ENCODE measurements at places on chromosomes 5 and 9.

DNA sequence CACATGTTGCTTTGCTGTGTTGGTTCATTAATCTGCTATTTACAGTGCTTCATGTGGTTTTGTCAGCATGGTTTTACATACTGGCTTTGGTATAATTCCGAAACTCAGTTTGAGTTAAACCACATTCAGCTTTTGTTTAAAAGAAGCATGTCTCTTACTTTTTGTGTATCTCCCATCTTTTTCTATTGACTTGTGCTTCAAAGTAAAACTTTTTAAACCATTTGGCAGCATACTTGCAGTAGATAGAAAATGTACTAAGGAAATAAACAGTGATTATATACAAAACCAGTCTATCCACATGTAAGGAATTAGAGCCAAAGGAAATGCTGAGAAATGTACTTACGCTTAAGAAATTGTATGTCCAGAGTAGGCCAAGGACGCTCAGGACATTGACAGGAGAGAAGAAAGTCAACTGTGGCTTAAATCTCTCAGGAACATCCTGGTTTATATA, 286.9 kb downstream of the ARHGEF28 start:
- DNase-seq: no peak

DNA sequence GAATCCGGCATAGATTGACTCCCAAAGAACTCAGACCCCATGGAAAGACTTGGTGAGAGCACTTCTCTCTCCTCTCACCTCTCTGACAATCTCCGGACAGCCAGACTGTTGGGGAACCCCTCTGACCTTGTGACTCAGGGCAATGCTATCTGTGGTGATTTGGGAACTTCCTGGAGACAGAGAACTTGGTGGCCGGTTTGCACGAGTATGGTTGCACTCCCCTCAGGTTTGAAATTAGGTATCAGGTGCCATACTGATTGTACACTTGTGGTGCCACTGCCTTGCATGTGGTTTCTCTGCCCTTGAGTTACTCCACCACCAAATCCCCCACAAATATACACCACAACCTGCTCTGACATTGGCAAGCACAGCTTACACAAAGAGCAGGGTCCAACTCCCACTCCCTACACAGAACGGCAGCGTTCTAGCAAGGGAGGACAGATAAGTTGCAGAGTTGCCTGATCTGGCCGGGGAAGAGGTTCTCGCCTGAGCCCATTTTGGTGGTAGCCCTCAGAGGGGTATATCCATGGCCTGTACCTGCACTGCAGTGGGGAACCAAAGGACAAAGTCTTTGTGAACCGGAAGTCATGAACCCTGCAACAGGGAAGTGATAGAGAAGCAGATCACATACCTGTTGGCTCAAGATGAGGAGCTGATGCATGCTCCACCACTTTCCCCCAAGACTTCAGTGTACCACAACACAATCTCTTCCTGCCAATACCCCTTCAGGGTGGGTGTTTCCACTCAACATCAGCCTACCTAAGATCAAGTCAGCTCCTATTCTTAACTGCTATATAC, 255.1 kb downstream of the MCTP1 start:
- DNase-seq: no peak

- no peak for DNase-seq
These were observed 78.3 kb upstream of the TRIO start for GRCh38 chr5:14064841-14065240.

DNA sequence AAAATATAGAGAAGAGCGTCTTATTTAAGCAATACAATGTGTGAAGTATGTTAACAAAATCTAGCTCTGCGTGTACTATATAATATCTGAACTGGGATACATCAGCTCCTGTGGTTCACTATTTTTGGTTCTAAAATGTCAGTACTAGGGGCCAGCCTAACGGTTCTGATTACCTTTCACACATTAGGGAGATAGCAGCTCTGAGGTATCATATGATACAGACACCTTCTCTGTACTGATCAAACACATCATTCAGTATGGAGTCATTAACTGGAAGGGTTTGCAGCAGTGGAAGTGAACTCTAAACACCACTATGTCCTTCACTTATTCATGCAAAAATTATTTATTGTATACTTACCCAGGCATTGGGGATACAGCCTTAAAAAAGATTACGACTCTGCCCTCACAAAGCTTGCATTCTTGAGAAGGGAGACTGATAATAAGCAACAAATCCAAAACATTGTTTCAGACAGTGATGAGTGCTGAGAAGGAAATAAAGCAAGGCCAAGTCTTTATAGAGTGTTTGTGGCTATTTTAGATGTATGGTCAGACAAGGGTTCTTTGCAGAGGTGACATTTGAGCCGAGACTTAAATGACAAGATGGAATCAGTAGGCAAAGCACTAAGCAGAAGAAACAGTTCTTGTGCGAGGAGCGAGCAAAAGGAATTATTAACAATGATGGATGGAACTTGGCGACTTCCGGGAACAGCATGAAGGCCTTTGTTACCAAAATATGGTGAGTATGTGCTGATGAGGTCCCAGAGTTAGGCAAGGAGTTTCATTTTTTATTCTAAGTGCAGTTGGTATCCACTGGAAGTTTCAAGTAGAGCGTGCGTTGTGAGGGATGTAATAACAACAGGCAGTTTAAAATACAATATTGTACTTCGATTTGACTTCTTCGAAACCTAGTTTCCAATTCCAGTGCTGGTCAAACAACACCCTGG, 1.8 kb upstream of the LNPEP start:
- no peak for DNase-seq

DNA sequence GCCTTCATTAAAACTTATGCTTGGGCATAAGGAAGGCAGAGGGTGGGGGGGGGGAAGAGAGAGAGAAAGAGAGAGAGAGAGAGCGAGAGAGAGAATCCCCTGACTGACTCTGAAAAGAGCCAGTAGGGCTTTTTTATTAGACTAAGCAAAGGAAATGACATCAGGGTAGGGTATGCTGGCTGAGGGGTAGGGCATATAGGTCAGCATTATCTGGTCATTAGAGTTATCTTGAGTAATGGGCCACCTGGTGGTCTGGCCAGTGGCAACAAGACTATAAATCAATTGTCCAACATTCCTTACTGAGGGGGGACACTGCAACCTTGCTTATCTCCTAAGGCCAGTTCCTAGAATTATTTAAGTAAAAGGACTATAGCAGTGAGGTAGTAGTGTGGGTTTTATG, 67.2 kb downstream of the TSSK1B start:
- DNase-seq: no peak

- no peak for DNase-seq
These were observed 32.1 kb downstream of the RAPGEF1 start for GRCh38 chr9:131707733-131708157.

DNA sequence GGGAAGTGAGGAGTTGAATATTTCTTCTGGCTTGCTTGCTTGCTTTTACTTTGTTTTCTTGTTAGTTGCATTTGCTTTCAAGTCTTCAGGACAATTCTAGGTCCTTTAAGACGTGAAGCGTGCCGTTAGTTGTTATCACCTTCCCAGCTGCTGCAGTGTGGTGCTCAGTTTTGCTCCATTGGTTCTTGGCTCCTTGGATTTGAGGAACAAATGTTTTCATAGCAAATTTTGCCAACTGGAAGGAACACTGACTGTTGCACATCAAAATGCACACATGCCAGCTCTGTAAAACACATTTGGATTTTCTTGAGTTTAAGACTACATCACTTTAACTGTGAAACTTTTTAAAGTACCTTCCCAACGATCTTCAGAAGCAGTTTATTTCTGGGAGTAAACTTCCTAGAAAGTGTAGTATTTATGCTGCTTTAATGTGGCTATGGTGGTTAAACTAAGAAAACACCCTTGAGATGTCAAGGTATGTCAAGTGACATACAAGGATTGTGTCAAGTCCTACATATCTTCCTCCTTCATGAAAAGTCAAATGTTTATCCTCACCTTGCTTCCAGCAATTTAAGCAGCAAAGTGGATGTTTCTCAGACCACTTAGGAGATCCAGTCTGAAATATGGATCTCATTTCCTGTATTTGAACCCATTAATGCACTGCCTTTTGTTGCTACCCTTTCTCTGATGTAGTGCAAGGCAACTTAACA, 24.9 kb downstream of the MOCS2 start:
- no peak for DNase-seq

DNA sequence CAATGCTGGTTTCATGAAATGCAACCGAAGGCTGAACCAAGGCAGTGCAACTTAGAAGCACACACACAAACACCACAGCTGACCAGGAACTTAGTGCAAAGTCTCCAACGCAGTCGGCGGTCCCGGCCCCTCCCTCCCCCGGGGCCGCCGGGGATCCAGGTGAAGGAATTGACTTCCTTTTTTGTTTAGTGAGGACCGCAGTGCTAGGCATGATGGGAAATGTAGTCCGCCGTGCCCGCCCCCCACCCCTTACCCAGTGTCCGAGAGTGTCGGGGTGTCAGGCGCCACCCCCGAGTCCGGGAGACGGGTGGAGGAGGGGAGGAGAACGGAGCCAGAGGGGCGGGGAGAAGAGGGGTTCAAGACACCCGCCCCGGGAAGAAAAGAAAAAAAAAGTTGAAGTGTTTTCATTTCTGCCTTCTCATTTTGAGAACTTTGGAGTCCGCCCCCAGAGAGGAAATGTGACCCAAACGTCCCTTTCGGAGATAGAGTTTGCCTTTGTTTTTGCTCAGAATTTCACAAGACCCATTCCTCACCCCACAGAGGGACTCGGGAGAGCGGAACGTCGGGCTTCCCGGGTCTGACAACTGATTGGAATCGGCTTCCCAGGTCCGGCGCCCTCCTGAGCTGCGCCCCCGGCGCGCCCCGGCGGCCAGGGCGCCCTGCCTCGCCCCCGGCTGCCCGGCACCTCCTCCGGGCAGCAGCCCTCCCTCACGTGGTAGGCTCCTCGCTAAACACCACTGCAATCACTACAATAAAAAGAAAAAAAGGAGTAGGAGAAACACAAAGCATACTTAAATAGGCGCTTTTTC, 2.0 kb downstream of the IER5L start:
- DNase-seq: no peak

- DNase-seq: no peak
These were observed 157.7 kb upstream of the POU5F2 start for GRCh38 chr5:93899026-93899600.

DNA sequence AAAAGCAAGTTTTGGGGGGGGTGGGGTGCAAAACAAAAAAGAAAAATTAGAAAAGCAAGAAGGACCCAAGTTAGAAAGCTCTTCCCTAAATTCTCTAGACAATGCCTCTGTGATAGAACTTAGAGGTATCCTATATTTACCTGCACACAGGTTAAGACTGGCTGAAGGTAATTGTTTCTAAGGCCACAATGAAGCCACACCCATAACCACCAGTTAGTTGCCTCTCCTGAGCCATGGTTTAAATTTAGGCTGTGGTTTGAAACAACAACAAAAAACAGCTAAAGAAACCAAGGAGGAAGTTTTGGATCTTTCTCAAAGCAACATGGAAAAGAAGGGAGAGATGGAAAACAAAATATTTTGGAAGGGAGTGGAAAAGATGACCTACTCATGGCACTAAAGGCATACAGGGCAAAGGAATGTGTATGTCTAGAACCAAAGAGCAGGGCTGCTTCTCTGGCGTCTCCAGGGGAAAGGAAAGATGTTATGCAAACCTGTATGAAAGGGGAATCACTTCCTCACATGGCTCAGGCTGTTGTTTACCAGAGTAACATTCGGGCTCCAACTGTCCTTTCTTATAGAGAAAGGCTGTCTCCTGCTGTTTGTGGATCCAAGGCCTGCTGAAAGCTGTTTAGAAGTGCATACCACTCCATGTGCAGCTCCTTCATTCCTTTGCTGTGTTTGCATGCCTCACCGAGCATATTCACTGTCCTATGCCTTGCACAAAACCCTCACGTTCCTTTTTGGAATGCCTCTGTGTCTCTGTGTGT, 408.9 kb upstream of the MPDZ start:
- no peak for DNase-seq

DNA sequence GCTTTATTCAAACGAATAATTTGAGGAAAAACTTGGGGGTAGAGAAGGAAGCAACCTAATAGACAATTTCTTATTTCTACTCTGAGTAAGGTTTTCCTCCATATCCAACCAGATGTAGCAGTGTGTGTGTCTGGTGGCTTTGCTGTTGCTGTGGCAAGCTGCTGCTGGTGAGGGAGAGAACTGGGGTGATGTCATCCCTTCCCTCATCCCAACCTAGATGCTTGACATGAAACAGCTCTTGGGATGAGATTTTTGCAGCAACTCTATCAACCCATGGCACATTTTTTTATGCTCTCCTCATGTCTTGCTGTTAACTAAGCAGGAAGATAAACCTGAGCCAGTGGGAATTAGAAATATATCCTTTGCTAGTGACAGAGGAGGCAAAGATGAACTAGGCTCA, 135.8 kb downstream of the PCSK1 start:
- DNase-seq: no peak

DNA sequence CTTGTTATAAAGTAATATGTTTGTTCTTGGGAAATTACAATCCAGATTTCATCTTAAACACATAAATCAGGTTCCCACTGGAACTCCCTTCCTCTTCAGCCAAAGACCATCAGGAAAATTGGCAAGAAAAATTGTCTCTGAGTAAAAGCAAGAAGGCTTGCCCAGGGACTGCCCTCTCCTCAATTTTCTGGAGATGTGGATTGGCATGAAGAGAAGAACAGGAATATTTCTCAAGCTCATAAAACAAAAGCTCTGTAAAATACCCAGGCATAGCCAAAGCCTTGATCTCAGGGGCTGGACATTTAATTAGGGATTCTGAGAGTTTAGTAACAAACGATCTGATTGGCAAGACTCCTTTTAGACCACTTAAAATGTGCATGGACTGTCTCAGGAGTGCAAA, 223.4 kb downstream of the ZNF608 start:
- DNase-seq: no peak

Data from glomerular endothelial cell (primary cell).